Mononuclear cell (primary cell): ENCODE measurements at places on chromosomes 3 and 15. TPM values are rescaled to one million over a fixed set of nuclear protein-coding genes. Genes with fewer than 3 reads are reported as not detected.

SLC25A26 gene
- total RNA-seq = 30.5 TPM

SLC24A5 gene
- under 0.01 TPM for total RNA-seq

C3orf49 gene
- not detected for total RNA-seq

TIMP4 gene
- not detected for total RNA-seq

SLC9C1 gene
- 0.10 TPM for total RNA-seq

ECE2 gene
- not detected for total RNA-seq

ADAMTS9 gene
- not detected for total RNA-seq

LMAN1L gene
- 0.21 TPM for total RNA-seq

PLCH1 gene
- 0.94 TPM for total RNA-seq

SCG5 gene
- 0.21 TPM for total RNA-seq

DNAH12 gene
- total RNA-seq = 0.63 TPM

IL17RD gene
- total RNA-seq = under 0.01 TPM

HTR3E gene
- total RNA-seq = not detected

GALNT15 gene
- total RNA-seq = not detected

EHHADH gene
- total RNA-seq = under 0.01 TPM

MELTF gene
- total RNA-seq = 9.1 TPM

CLN6 gene
- 9.3 TPM for total RNA-seq

ANKDD1A gene
- total RNA-seq = 11.3 TPM

GOLGA6L10 gene
- total RNA-seq = 1.4 TPM

HTD2 gene
- 11.6 TPM for total RNA-seq

CHRNA7 gene
- total RNA-seq = 2.0 TPM

CDHR4 gene
- not detected for total RNA-seq

GLT8D1 gene
- total RNA-seq = 7.6 TPM

FRMD4B gene
- 26.3 TPM for total RNA-seq

AGBL1 gene
- under 0.01 TPM for total RNA-seq

CLDN18 gene
- under 0.01 TPM for total RNA-seq
